Chondrocyte (in vitro differentiated cells): ENCODE measurements at places on chromosomes 11 and 22.

DNA sequence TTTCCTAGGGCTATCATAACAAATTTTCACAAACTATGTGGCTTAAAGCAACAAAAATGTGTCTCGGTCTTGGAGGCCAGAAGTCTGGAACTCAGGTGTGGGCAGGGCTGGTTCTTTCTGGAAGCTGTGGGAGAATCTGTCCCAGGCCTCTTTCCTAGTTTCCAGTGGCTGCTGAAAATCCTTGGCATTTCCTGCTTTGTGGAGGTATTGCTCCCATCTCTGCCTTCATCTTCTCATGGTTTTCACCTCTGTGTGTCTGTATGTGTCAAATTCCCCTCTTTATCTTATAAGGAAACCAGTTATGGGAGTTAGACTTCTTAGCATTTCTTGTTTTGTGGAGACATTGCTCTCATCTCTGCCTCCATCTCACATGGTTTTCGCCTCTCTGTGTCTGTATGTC lies 130.4 kb upstream of the PLET1 start:
- no peak for DNase-seq

- no peak for DNase-seq
Measured at GRCh38 chr11:78231962-78232501, 43.3 kb downstream of the USP35 start.

- DNase-seq = no peak
Measured at GRCh38 chr11:73087730-73088129, 54.4 kb downstream of the FCHSD2 start.

GRCh38 chr11:63551889-63552266 lies 11.3 kb downstream of the PLAAT2 start:
- no peak for DNase-seq

DNA sequence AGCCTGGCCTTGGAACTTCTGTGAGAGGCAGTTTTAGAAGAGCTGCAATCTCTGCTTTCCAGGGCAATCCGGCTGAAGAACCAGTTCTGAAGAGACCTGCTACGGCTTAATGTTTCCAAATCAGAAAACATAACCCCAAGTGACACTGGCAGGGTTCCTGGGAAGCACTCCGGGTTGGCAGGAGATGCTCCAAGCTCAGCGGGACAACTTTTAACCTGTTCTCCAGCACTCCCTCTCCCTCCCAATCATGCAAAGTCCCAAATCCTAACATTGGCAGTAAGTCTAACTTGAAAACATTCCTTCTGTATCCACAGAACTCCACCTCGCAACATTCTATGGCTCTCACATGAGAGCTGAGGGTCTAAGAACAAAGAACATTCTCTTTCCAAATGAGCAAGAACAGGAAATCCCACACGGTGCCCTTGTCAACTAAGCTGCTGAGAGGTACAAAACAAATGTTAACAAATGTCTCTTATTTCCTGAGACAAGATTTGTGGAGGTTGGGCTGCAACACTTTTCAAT lies 48.5 kb upstream of the MN1 start:
- DNase-seq = no peak

- no peak for DNase-seq
Measured at GRCh38 chr11:116071241-116071640, 567.0 kb upstream of the CADM1 start.

DNA sequence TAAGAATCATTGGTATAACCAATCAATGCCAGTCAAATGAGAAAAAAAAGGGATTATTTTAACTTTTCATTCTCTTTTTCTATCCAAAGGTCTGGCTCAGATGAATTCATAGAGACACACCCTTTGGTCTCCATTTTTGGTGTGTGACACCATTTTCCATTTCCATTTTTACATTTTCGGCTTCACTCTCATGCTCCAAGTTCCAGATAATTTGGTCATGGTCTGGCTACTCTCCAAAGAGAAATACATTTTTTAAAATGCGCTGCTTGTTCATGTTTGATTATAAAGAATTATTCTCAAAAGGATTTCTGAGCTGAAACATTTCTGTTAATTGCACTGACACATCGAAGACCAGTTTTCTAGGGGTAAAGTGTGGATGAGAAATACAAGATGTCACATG lies 51.6 kb upstream of the FIBIN start:
- DNase-seq = no peak

GRCh38 chr11:112219476-112220232 lies 6.6 kb upstream of the PTS start:
- DNase-seq = no peak
